Activated CD4-positive, alpha-beta T cell treated with anti-CD3 and anti-CD28 coated beads, Interleukin-2, amount 50 U/mL, for 24 hours (primary cell): ENCODE measurements at places on chromosomes 7 and 10.

DNA sequence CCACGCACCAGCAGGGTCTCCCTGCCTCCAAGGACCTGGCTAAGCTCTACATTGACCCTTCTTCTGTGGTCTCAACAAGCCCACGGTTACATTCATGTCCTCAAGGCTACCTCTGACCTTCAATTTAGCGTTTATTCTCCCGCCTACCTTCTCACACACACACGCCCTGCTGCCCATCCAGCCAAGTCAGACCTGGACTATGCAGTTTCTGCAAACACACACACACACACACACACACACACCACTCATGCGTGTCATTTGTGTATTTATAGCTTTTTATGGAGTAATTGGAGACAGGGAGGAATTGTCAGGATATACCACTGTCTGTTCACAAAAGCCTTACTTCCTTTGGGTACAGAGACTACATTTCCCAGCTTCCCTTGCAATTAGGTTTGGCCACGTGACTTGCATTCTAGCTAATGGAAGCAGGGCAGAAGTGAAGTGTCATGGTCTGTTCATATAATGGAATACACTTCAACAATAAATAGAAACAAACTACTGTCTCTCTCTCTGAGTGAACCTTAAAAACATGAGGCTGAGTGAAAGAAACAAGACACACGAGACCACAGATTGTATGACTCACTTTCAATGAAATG, 53.8 kb upstream of the CPXM2 start:
- DNase-seq: no peak

DNA sequence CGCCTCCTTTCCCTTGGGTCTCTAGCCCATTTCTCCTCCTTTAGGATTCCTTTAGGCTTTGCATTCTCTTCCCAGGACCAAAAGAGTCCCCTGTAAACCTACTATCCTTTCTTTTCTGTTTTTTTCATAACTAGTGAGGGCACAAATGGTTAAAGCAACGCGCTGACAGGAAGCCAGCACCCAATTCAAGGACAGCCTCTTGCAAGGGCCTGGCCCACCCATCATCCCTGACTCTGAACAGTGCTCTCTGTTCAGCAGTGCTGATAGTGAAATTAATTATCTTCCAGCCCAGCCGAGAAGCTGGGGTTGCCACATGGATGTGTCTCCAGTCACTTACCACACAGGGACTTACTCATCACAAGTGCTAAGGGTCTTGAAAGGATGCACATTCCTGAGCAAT, 38.3 kb upstream of the RNF32 start:
- DNase-seq: no peak

DNA sequence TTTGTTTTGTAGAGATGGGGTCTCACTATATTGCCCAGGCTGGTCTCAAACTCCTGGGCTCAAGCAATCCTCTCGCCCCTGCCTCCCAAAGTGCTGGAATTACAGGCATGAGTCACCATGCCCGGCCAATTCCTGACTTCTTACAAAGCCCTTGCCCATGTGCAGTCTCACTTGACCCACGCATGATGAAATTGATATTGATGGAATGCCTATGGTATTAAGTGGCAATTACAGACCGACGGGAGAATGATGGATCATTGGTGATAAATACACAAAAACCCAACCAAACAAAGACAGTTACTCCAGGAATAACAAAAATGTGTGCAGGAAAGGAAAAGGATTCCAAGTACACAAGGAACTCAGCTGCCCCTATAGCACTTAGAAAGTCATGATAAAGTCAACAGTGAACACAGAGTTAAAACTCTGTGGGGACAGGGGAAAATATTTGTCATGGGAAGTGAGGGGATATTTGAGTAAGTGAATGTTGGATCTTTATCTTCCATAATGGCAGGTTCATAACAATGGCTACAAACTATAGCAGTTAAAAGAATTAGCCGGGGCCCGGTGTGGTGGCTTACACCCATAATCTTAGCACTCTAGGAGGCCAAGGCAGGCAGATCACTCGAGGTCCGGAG, 21.6 kb downstream of the HIP1 start:
- no peak for DNase-seq

GRCh38 chr7:15503603-15504290, 58.1 kb downstream of the AGMO start:
- no peak for DNase-seq
